Common myeloid progenitor, CD34-positive (primary cell): ENCODE measurements at places on chromosomes 7 and 10.

GRCh38 chr10:24034571-24034970 is 174.4 kb upstream of the KIAA1217 start:
- DNase-seq = no peak

- no peak for DNase-seq
Measured at GRCh38 chr7:113131367-113131766, 13.0 kb upstream of the SMIM30 start.

DNA sequence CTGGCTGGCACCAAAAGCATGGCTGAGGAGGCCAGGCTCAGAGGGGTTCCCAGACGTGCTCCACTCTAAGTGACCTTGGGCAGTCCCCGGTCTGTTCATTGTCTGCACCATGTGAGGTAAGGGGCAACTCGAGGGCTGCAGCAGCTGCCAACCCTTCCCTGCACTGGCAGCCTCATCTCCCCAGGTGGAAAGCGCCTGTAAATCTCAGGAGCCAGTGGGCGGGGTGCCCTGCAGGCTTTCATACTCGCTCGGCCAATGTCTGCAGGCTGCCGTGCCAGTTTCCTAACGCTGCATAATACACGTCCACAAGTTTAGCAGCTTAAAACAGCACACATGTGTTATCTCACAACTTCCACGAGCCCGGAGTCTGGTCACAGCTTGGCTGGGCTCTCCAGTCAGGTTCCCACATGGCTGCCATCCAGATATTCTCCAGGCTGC is 12.6 kb upstream of the GDF10 start:
- DNase-seq = no peak

DNA sequence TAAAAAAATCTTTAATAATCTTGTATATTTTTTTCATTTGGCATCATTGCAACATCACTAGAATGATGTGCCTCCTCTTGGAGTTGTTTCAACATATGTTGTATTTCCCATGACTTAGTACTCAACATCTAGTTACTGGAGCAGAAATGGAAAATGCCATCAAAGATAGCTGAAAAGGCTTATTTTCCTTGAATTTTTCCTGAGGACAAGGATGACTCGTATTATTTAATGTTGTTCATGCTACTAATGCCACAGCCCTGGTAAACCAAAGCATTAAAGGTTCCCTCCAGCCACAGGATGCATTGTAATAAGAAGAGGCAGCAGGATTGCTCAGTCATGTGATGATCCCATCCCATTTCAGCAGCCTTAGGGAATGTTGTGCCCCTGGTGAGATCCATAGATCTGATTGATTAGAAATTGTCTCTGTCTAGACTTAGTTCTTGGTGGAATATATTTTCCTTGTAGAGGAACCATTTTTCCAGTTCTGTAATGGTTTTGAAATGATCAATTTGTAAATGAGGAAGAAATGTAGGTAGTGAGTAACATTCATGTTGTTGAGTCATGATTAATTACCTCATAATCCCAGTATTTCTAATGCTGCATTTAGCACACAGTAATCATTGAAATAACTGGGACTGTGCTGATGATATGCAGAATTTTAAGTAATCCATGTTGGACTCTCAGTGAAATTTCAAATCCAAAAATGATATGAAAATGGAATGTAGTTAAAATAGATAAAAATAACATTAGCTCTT is 91.3 kb upstream of the SMIM30 start:
- DNase-seq = no peak

DNA sequence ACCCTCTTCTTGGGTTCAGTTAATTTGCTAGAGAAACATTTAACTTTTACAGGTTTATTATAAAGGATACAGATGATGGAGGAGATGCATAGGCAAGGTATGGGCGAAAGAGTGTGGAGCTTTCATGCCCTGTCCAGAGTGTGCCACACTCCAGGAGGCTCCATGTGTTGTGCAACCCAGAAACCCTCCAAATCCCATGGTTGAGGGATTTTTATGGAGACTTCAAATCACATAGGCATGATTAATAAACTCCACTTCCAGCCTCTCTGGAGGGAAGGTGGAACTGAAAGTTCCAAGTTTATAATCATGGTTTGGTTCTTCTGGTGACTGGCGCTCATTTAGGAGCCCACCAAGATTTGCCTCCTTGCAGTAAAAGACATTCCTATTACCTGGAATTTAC is 159.9 kb downstream of the PHTF2 start:
- DNase-seq = no peak

DNA sequence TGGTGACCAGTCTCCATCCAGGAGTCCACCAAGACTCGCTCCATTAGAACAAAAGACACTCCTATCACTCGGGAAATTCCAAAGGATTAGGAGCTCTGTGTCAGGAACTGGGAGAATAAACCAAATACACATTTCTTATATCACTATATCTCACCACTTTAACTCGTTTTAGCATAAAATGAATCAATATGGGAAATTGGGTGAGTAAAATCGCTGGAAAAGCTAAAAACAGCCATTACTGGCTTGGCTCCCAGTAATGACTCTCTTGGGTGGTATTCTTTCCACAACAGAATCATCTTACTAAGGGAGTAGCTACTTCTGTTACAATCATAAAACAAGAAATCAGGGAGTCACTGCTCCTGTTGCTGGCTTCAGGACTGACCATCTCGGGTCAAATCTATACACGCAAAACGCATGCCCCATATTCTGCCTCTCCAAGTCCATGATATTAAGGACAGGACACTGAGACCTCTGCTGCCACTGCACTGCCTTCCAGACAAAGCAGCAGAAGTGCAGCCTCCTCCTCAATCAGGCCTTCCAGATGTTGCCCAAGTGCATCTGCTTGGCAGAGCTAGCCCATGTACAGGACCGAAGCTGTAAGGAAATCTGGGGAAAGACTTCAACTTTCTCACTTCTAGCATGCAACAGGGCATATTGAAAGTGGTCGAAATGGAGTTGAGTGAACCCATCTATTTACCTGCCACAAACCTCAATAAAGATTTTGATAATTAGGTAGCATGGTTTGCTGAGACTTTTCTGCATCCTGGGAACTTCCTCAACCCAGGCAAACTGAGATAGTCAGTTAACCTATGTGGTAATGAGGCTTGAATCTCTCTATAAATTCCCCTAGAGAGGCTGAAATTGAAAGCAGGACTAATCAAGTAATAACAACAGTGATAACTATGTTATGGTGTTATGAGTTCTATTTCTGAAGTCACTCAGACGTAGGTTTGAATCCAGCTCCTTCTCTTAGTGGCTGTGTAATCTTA is 14.4 kb upstream of the PANK1 start:
- DNase-seq = no peak

- DNase-seq = no peak
Measured at GRCh38 chr10:24465891-24466818, 257.2 kb downstream of the KIAA1217 start.

- DNase-seq = no peak
Measured at GRCh38 chr7:139374246-139374645, 14.6 kb downstream of the LUC7L2 start.

DNA sequence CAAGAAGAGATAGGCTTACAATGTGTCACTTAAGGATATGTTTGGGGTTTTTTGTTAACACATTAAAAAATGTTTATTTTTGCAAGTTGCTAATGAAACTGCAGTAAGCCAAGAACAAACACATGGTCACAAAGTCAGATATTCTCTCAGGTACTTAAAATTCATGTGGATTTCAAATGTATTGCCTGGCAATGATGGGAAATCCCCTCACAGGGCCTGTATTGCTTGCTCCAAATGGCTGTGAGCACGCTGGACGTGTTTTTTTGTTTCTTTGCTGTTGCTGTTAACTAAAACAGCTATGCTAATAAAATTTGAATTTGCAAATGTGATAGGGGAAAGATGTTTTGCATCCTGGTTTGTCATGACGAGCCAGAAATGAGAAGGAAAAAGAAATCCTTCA is 3.8 kb upstream of the CELF2 start:
- no peak for DNase-seq

DNA sequence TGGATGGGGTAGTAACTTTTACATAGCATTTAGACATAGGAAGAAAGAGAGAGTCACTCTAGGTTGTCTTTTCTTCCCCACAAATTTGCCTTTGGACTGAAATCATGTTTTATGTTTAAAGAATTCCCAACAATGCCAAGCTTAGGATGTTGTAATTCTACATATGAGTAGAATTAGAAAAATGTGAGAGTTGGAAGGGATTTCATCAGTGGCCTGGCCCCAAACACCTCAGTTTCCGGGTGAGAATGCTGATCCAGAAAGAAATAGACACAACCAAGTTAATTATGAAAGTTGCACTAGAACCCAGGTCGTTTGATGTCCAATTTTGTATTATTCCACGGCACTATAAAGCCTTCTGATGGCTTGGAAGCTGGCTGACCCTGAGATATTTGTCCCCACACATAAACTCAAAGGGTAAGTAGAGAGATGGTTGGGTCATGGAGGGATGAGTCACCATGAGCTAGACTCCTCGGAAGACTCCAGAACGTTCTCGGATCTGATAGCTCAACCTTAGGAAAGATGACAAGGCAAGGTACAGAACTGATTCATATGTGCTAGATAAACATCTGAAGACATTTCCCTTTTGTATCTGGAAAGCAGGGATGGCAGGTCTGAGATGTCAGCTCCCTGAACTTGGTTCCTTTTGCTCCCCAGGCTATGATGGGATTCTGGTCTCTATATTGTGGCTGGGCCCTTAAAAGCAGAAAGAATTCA is 48.8 kb upstream of the SLC35B4 start:
- DNase-seq = no peak

GRCh38 chr10:6951732-6952131 is 371.7 kb upstream of the PRKCQ start:
- DNase-seq = no peak

GRCh38 chr7:39293056-39293823 is 273.0 kb upstream of the YAE1 start:
- no peak for DNase-seq

DNA sequence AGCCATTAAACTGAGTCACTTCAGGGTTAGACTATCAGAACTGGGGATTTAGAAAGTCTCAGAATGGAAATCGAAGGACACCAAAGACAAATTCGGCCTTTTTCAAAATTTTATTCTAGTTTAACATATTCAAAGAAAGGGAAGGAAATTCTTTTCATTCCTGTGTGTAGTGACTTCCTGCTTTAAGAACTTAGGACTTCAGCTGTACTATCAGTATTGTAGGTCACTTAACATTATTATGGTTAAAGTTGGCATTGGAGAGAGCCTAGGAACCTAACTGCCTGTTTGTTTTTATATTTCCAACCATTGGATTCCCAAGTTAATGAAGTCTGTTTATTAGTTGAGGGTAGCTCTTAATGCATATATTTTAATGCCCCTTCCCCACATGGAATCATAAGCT is 63.7 kb downstream of the PTEN start:
- no peak for DNase-seq

- no peak for DNase-seq
Measured at GRCh38 chr10:118107040-118107439, 60.3 kb upstream of the RAB11FIP2 start.

DNA sequence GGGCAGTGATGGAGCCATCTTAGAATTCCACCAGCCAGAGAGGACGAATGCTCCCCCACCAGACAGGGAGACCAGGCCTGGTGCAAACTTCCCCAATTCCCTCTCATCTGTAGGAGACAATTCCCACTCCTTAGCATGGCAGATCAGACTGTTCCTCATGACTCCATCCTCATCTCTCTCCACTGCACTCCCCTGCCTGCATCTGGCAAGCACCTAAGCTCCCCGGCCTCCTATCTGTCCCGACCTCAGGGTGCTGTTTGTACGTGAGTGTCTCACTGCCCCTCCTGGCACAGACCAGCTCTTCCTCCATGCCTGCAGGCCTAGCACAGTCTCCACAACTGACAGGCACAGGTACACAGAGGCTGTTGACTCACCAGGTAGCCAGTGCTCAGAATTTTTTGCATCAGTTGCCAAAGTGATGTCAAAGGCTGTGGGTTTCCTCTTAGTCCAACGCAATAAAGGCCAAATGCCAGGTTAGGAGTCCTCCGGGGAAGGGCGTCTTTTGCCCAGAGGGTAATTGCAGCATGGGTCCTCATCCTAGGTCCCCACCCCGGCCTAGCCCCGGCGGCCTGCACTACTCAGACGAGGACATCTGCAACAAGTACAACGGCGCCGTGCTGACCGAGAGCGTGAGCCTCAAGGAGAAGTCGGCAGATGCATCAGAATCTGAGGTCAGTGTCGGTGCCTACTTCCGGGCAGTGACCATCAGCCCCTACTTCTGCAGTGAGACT is 436.8 kb upstream of the FOXK1 start:
- DNase-seq = no peak

- DNase-seq = no peak
Measured at GRCh38 chr7:137703291-137704010, 143.3 kb downstream of the DGKI start.

- no peak for DNase-seq
Measured at GRCh38 chr10:76395251-76395650, 963.8 kb downstream of the LRMDA start.

DNA sequence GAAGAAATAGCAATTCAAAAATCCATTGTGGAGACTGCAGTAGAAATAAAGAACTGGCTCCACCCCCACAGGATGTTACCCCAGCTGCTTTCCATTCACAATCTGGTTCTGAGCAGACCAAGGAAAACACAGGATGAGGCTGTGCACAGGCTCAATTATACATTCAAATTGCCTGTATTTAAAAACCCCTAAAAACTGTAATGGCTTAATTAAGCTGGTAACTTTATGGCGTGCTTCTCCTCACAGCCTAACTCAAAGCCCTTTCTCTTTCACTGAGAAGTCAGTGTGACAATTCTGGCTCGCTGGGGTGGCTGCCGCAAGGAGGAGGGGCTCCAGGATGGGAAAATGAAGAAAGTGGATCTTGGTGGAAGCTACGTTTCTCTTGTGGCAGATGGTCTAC is 1191.1 kb downstream of the SORCS1 start:
- no peak for DNase-seq

GRCh38 chr7:66173856-66174255 is 31.3 kb upstream of the TPST1 start:
- no peak for DNase-seq

- peak; percentile 69 for DNase-seq
Measured at GRCh38 chr7:155360495-155361345, 63.0 kb downstream of the INSIG1 start.

- DNase-seq = peak; percentile 64
Measured at GRCh38 chr7:28096713-28097112, 83.9 kb downstream of the JAZF1 start.

- no peak for DNase-seq
Measured at GRCh38 chr10:43040482-43041256, 36.2 kb upstream of the RET start.

- no peak for DNase-seq
Measured at GRCh38 chr10:14697281-14697680, 77.4 kb downstream of the FAM107B start.

GRCh38 chr7:2003931-2004812 is 228.6 kb downstream of the MAD1L1 start:
- DNase-seq = no peak
